ENCODE measurements at places on chromosomes 6 and 20. TPM values are rescaled to one million over a fixed set of nuclear protein-coding genes. Genes with fewer than 3 reads are reported as not detected.

SNAP91 gene
- not detected for total RNA-seq

ADGB gene
- not detected for total RNA-seq

ULBP1 gene
- total RNA-seq, result 2.8 TPM

MCHR2 gene
- not detected for total RNA-seq

DEFB124 gene
- not detected for total RNA-seq

TTK gene
- total RNA-seq, result 36.0 TPM

GNMT gene
- 0.20 TPM for total RNA-seq

COL11A2 gene
- total RNA-seq, result 1.0 TPM

MOG gene
- not detected for total RNA-seq

DLL1 gene
- 4.3 TPM for total RNA-seq

Data from activated naive CD8-positive, alpha-beta T cell treated with anti-CD3 and anti-CD28 coated beads for 36 hours (primary cell).